ENCODE measurements at places on chromosomes 5 and 9.

DNA sequence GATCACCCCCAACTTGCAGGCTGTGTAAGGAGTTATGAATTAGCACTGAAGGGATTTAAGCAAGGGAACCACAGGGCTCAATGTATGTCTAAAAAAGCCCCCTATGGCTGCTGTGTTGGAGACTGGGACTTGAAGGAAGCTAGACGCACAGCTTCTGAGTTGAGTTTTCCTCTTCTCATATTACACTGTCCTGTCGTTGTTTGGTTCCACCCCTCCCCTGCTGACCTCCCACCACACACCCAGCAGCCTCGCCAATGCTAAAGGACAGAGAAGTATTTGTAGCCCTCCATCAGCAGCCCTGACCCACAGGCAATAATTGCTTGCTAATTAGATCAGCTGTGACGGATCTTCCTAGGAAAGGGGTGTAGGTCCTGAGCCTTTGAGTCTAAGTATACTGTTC lies 15.1 kb upstream of the CARTPT start:
- no peak for DNase-seq

DNA sequence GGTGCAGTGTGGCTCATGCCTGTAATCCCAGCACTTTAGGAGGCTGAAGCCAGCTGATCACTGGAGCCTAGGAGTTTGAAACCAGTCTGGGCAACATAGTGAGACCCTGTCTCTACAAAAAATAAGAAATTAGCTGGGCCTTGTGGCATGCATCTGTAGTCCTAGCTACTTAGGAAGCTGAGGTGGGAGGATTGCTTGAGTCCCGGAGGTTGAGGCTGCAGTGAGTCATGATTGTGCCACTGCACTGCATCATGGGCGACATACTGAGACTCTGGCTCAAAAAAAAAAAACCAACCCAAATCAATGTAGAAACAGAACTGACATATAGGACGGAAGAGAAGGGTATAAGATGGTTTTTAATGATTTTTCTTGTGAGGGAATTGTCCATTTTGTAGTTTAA lies 27.7 kb downstream of the G3BP1 start:
- peak; percentile 11 for DNase-seq

GRCh38 chr9:90770182-90770738 lies 31.4 kb upstream of the SYK start:
- DNase-seq: no peak

DNA sequence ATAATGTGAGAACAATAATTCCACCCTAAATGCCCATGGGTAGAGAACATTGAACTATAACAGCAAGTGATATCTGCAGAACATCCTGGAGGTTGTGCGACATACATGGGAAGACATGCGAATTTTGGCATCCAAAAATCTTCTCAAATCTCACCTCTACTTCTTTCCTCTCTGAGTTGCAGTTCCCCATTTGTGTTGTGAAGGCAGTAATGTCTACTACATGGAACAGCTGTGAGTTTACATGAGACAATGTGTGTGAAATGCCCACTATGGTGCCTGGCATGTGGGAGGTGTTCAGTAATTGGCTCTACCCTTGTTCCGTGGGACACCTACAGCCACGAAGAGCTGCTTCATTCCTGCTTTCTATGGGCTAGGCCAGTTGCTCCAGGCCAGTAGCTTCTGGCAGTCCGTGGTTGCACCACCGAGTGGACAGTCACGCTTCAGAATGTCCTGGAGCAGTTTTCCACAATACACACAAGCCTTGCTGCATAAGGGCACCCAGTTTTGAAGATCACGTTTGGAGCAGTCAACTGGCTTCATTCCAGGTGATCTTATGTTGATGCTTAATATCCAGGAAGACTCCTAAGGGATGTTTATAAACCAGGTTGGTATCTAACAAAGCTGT lies 297.7 kb downstream of the DEPDC1B start:
- DNase-seq: no peak

DNA sequence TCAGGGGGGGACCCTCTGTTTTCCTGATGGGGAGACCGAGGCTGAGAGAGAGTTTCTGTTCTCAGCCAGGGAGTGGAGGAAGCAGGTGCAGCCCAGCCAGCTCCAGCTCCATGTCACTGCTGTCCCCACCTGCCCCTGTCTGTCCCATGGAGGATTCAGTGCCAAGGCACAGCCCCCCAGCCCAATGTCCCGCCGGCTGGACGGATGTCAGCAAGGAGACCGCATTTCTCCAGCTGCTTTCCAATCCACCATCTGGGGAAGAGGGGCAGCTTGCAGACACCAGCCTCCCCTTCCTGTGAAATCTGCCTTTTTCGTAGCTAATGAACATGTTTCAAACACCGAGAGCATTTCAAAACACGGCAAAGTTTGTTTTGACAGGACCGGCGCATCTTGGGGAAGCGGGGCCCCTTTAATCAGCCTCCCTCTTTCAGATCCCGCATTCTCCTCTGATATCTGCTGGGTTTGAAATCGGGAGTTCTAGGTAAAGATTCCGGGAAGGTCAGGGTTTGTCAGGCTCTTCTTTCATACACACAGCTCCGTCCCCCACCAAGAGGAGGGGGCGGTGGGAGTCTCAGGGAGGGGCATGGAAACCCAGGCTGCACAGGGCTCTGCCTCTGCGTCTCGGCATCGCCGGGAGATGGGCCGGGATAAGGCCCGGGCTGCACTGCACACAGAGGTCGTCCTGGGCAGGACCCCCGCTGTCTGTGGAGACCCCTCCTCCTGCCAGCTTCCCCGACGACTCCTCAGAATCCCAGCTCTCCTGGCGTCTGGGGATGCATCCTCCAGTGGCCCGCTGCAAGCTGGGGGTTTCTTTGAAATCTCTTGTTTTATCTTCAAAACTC lies 74.8 kb downstream of the NEK6 start:
- no peak for DNase-seq

DNA sequence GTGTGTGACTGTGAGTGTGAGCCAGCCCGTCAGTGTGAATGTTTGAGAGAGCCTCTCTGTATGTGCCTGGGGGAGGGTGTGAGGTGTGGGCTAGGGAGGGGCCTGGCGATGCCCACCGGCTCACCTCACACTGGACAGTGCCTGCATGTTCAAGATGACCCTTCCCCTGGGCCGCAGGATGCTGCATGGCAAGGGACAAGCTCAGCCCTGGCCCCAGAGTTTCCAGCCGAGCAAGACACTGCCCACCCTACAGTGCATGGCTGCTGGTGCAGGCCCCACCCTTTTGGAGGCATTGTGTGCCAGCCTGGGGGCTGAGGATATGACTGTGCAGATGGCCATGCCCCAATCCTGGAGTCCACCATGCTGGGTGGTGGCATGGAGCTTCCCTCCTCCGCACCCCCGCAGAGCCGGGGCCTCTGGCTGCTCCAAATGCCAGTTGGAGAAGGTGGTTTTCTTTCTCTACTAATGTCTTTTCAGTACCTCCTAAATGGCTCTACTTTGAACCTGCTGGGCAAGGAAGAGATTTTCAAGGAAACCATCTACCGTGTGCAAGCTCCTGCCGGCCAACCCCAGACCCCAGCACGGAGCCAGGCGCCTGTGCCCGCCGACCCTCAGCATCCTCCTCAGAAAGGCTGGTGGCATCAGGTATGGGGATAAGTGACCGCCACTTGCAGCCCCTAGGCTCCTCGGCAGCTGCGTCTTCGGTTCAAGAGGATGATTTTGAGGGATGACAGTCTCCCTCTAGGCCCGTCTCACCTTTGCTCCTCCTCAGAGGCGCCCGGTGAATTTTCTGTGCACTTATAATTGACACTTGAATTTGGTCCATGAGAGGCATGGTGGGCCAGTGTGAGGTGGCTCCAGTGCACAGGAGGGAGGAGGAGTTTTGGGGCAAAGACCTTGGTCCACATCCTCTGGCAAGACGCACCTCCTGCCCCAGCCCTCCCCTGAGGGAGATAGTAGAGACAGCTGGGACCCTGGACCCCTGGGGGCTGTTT lies 27.7 kb downstream of the FGD3 start:
- peak; percentile 16 for DNase-seq

DNA sequence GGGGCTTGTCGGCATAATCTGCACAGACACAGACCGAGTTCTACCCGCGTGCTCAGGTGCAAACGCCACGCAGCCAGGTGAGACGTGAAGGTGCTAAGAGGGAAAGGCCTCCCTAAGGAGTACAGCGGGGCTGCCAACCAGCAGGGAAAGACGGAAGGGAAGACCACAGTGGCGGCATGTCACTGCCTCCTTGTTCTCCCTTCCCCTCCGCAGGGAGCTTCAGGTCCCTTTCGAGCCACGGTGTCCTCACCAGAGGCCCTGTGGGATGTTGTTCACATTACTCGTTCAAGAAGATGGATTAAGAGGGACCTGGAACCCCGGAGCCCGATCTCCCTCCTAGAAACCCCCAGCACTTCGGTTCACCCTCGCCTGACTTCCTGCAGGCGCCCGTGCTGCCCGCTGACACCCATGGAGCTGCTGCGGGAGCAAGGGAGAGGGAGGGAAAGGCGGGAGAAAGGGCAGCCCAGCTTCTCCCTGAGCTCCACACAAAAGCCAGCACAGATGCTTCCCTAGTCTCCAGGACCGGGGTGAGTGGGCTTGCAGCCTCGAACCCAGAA lies 686 bp downstream of the BRD9 start:
- no peak for DNase-seq

- no peak for DNase-seq
Observed at GRCh38 chr9:122546196-122546595, 6.7 kb upstream of the OR1N2 start.

DNA sequence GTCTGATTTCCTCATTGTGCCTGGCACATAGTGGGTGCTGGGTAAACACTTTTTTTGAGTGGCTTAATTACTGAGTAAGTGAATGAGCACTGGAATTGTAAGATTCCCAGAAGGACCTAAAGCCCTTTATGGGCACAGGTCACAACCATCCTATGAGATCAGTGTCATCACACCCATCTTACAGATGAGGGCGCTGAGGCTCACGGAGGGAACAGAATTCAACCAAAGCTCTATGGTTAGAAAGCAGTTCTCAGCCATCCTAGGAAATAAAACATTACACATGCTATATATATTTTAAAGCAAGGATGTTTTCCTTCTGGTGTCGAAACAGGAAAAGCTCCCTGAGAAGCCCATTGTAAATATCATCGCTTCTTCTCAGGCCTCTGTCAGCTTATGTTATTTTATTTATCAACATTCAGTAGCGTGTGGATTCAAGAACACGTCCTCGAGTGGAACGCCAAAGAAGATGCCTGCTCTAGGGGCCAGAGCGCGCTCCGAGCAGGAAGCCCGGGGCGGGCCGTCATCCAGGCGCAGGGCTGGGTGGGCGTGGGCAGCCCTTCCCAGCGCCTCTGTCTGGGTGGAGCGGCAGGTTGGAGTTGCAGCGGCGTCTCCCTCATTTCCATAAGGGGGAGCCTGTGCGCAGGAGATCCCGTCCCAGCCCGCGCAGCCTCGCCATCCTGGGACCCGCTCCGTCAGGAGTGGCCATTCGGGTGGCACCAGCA lies 155.8 kb upstream of the SMIM23 start:
- no peak for DNase-seq

DNA sequence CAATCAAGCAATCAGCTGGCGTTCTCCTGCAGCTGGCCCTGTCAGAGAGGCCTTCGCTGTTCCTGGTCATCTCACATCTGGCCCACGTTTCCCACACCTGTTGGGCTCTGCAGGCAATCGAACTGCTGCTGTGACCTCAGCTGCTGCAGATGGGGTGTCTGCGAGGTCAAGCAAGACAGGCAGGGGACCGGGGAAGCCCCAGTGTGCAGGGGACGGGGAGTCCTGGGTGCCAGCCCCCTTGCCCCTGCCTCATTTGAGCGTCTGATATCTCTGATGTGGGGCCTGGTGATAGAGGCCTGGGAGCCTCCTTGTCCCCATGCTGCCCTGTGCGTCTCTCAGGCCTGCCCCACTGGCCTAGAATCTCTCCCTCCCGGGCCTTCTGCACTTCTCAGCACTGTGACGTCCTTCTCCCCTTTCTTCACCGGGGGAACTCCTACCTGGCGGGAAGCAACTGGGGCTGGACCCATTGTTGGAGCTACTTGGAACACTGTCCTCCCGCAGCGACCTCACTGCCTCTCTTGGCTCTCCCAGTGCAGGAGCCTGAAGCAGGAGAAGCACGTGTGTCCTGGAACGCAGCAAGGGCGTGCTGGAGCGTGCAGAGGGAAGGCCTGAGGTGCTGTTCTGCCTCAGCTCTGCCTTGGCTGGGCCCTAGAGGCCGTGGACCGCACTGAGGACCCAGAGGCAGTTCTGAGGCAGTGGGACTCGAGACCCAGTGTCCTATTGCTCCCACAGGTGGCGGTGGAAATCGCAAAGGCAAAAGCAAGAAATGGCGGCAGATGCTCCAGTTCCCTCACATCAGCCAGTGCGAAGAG lies 3.9 kb downstream of the GRK6 start:
- DNase-seq: peak; percentile 25

DNA sequence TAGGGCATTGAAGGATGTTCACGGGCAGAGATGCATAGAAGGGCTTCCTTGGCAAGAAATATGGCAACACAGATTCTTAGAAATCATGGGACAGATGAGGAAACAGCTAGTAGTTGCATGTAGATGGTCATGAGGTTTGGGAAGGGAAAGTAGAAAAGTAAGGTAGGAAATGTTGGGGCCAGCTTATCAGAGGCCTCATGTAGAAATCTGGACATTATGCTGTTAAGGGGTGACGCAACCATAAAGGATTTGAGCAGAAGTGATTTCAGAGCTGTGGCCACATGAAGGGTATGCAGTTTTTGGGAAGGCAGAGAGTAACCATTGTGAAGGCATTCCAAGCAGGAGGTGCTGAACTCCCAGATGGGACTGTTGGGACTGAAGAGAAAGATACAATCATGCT lies 224.0 kb downstream of the ARHGAP26 start:
- DNase-seq: no peak

DNA sequence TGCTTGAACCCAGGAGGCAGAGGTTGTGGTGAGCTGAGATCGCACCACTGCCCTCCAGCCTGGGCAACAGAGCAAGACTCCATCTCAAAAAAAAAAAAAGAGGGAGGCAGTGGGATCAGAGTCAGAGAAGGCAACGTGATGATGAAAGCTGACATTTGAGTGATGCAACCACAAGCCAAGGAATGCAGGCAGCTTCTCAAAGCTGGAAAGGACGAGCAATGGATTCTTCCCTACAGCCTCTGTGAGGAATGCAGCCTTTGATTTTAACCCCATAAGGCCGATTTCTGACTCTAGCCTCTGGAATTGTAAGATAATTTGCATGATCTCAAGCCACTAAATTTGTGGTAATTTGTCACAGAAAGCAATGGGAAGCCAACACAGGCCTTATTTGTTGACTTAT lies 9.8 kb downstream of the TGFBI start:
- DNase-seq: no peak

- DNase-seq: no peak
Observed at GRCh38 chr9:87810008-87810407, 72.7 kb upstream of the SPATA31E1 start.
